Nephron progenitor cell (in vitro differentiated cells): ENCODE measurements at places on chromosomes 4 and X.

GRCh38 chr4:97691111-97691605 lies 452.1 kb downstream of the STPG2 start:
- no peak for DNase-seq

DNA sequence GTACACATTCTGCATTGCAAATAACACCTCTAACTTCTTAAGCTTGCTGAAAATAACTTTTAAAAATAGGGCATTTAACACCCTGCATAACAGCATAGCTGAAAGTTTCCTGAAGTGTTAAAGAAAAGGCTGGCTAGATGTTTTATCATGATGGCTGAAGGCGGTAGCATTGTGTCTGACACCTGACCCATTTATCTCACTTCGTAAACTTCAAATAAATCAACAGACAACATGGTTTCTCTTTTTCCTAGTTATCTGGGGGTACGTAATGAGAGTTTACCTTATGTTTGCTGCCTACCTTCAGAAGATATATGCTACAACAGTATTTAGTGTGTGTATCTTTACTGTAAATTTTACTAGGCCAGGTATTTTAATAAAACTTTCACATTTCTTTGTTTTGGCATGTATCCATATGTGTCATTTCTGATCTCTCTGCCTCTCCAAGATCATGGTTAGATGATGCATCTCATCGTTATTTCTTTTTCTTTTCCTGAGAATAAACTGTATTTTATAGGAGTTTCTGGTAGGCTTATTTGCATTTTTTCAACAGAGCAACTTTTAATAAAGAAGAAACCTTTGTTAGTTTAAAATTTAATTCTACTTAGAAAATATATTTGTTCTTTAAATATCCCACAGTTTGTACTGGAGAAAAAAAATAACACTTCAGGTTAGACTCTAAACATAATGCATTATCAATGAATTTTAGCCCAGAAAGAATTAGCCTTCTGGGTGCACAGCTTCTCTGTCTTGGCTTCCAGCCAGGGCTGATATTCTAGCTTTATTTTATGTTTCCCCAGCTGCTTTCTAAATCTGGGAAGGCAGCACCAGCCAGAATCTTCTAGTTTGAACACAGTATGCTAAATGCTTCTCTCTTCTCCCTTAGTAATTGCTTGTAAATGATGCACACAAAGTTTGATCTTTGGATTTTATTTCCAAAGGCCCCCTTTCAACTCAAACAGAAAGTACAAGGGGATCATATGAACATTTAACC lies 2.9 kb downstream of the NDST4 start:
- DNase-seq, result no peak

DNA sequence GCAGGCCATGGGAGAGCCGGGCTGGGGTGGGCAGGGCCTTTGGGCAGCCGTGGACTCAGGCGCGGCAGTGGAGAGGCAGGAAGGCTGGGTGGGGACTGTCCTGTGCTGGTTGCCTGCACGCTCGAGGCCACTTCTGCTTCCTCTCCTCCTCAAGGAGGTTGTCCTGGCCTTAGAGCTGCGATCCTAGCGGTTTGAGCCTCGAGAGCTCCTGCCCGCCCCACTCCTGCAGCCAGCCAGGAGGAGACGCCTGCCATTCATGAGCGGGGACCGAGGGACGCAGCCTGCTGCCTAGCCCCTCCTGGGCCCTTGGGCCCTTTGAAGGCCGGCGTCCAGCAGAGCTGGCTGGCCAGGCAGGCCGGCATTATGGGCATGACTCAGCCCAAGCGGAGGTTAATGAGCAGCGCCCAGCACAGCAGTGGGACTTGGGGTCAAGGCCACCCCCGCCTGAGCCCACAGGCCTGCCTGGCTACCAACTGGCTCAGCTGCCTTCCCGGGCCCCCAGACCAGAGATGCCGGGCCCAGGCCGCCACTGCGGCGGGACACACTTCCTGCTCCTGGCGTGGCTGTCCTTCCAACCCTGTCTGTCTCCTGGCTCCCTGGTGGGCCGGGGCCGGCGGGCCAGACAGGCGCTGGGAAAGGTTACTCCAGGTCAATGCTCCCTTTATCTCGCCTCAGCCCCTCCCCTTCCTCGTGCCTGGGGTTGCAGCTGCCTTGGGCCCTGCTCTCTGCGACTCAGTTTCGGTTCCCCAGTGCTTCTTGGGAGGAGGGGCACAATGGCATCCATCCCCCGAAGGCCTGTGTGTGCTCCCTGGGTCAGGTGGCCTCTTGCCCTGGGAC lies 1.8 kb downstream of the ABCD1 start:
- peak; percentile 59 for DNase-seq

- DNase-seq, result peak; percentile 15
Measured at GRCh38 chrX:30971774-30972603, 82.9 kb upstream of the TAB3 start.

DNA sequence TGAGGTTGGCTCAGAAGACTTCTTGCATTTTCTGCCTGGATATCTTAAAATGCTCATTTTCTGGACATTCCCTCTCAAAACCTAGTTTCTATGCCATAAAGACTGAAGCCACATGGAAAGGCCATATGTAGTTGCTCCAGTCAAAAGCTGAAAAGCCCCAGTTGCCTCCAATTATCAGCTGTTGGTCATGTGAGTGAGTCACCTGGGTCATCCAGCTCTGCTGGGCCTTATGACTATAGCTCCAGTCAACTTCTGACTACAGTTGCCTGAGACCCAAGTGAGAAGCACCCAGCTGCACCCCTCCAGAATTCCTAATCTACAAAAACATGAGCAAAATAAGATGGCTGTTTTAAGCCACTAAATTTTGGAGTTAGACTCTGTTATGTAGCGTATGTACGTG lies 41.9 kb downstream of the HELQ start:
- no peak for DNase-seq

GRCh38 chrX:120291211-120291610 lies 20.1 kb downstream of the TMEM255A start:
- DNase-seq, result no peak

- DNase-seq, result no peak
Measured at GRCh38 chr4:113539408-113539807, 222.1 kb downstream of the CAMK2D start.

GRCh38 chr4:69056150-69056549 lies 40.1 kb upstream of the UGT2B7 start:
- DNase-seq, result no peak

DNA sequence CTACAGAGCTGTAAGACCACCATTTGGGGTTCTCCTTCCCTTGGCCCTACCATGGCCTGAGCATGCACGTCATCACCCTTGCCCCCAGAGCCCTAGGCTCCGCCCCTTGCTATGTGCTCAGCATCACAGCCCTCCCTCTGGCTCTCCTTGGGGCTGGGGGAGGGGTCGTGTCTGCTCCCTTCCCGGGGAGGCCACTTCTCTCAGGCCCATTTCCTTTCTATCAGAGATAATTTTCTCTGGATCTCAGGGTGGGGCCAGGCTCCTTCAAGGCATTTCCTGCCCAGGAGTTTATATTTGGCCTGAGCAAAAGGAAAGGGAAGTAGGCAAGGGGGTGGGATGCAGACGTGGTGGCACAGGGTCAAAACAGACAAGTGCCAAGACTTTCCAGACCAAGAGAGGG lies 55.9 kb downstream of the STARD8 start:
- no peak for DNase-seq

DNA sequence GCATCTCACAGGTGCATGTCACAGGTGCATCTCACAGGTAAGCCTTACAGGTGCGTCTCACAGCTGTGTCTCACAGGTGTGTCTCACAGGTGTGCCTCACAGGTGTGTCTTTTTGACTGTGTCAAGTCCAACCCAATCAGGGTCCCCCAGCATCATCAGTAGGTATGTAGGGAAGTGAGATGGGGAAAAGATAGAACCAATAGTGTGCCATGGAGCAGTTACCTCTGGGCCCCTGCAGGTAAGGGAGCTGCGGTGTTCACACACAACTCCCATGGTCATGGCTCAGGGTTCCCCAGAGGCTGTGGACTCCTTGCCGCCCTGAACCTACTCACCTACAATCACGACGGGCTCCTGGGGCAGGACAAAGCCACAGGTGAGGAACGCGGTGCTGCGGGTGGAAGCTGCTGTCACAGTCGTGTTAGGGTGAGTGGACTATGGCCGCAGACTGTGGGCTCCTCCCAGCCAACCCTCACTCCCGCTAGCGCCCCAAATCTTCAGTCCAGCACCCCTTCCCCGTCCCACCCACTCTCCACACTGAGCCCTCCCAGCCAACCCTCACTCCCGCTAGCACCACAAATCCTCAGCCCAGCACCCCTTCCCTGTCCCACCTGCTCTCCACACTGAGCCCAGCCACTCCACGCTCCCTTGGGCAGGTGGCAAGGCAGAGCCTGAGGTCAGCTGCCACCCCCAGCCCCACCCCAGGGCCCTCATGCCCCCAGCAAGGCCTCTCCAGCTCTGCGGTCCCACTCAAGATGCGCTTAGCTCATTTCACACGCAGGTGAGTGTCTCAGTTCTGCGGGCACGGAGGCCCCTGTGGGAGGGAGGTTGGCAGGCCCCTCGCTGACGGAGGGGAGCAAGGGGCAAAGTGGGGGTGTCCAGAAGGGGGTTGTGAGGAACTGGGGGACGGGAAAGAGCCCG lies 2.1 kb upstream of the PDE6B start:
- DNase-seq, result no peak

- DNase-seq, result no peak
Measured at GRCh38 chr4:1207603-1208265, 35.4 kb upstream of the SPON2 start.

GRCh38 chrX:23797371-23798128 lies 14.6 kb downstream of the SAT1 start:
- DNase-seq, result no peak

DNA sequence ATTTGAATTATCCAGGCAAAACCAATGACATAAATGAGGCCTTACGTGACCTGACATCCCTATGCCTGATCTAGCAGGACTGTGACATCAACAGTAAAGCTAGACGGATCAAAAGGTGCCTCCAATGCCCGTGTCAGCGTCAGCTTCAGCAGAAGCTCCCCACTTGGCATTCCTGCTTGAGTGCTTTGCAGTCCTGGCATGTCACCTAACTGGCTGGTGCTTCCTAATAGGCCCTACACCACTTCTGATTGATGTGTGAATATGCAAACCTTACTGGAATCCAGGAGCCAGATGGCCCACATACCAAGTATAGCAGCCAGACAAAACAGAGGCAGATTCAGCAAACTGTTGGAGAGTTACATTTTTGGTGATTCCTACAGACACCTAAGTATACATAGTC lies 224.2 kb downstream of the DMD start:
- DNase-seq, result peak; percentile 13

GRCh38 chr4:2497931-2498330 lies 29.0 kb downstream of the RNF4 start:
- no peak for DNase-seq

GRCh38 chrX:63475200-63475599 lies 124.1 kb upstream of the SPIN4 start:
- no peak for DNase-seq

- no peak for DNase-seq
Measured at GRCh38 chr4:170090352-170091052, 746 bp upstream of the AADAT start.

DNA sequence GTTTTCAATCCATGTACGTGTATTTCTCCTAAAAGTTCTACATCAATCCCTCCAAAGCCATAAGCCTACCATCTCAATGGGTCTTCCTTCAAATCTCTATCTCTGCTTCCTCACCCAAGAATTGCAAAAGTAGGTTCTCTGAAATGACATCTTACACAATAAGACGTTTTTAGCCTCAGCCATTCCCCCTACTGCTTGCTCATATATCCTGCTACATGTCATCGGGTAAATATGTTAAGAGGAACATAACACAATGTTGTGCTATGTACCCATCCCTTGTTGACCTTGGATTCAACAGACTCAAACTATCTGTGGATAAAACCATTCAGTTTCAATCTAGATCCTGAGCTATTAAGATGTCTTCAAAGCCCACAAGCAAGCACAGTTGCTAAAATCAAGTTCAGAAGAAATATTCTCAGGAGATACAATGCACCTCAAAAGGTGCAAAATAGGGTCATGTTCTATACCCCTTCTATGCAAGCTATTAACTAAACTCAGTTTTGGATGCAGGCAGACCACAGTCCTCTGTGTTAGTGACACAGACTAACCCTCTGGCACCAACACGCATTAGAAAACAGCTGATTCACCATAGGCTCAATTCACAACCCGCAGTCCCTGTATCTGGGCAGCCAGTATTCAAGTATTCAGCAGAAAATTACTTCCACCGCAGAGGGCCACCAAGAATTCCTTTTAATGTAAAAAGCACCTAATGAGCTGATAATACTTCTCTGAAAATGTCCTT lies 56.8 kb downstream of the CD99L2 start:
- DNase-seq, result no peak

DNA sequence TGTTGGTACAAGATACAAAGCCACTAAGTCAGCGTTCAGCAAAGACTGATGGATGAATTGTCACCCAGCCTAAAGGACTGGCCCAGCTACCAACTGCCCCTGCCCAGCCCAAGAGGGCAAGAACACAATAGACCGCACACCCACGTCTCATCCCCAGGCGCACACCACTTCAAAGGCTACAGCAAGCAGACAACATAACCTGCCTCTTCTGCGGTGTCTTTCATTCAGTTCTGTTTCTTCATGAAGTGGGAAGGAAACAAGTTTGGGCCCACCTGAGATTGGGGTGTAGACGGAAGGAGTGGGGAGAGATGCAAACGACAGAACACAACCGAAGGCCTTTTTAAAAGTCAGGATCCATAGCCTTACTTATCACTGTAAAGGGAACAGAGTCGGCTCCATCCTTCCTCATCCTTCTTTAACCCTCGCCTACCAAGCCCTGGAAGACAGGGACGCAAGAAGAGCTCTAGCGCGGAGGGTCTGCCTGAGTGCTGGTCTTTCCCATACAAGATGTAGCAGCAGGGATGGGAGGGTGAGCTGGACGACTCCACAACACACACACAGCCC lies 691 bp downstream of the SCARB2 start:
- DNase-seq, result no peak

GRCh38 chrX:107571296-107571998 lies 56.9 kb upstream of the PRPS1 start:
- no peak for DNase-seq

GRCh38 chr4:72568959-72569718 lies at the start of gene ADAMTS3:
TSS of gene ADAMTS3 (minus strand) at chr4:72569221. CDS start at chr4:72568762, 459 bp downstream.
- peak; percentile 85 for DNase-seq

- DNase-seq, result no peak
Measured at GRCh38 chr4:56728512-56728911, 47.4 kb upstream of the HOPX start.

DNA sequence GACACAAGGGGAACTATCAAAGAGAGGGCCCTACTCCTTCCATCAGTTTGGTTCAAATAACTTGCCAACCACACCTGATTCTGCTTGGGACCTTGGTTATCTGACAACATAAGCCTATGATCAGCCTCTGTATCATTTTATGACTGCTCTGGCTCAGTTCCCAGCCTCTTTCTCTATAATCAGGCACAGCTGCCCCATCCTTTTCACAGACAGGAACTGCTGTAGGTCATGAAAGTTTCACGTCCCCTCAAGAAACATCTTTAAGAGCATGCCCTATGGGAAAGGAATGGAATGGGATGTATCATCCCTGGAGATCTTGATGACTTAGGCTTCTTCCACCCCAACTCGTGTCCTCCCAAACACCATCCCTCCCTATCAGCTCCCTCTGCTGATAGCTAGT lies 243.4 kb downstream of the AR start:
- no peak for DNase-seq

- no peak for DNase-seq
Measured at GRCh38 chr4:134665429-134665828, 463.8 kb upstream of the PABPC4L start.
